ENCODE measurements at places on chromosomes 5 and 9. TPM values are rescaled to one million over a fixed set of nuclear protein-coding genes. Genes with fewer than 3 reads are reported as not detected.

PCDHGB5 gene
- 0.15 TPM for total RNA-seq

INSL6 gene
- total RNA-seq: not detected

- DNase-seq: no peak
Measured at GRCh38 chr9:27054841-27055240, 49.4 kb upstream of the LRRC19 start.

GRIA1 gene
- not detected for total RNA-seq

GRCh38 chr5:367358-368130, 46.0 kb downstream of the AHRR start:
- DNase-seq: no peak

GRCh38 chr5:80372780-80373179, 35.1 kb upstream of the ZFYVE16 start:
- DNase-seq: no peak
